ENCODE measurements at places on chromosomes 12 and 14.
A peak's percentile ranks its signal among the peaks of the same experiment; 100 is the strongest.

- no peak for DNase-seq
These were observed 44.3 kb upstream of the HMGA2 start for GRCh38 chr12:65779946-65780345.

GRCh38 chr12:62684570-62685295 is 218.1 kb downstream of the MON2 start:
- no peak for DNase-seq

DNA sequence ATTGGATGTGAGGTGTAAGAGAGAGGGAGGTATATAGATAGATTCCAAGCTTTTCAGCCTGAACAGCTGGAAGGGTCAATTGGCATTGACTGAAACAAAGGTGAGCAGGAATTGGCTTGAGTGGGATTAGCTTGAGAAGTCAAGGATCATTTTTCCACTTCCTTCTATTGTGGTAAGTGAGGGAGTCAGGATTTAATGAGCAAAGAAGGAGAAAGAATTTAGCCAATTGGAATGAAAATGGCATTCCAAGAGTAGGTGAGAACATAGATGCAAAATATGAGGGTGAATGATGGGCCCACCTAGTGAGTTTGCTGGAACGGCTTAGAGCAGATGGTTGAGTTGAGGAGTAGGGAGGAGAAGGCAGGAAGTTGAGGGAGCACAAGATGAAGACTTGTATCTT is 56.5 kb upstream of the ETV6 start:
- no peak for DNase-seq

GRCh38 chr12:11978726-11979384 is 91.9 kb upstream of the BCL2L14 start:
- DNase-seq, result no peak

GRCh38 chr12:50458606-50459005 is 46.2 kb upstream of the DIP2B start:
- DNase-seq, result no peak

GRCh38 chr12:9040484-9041186 is 51.3 kb downstream of the KLRG1 start:
- DNase-seq, result no peak

DNA sequence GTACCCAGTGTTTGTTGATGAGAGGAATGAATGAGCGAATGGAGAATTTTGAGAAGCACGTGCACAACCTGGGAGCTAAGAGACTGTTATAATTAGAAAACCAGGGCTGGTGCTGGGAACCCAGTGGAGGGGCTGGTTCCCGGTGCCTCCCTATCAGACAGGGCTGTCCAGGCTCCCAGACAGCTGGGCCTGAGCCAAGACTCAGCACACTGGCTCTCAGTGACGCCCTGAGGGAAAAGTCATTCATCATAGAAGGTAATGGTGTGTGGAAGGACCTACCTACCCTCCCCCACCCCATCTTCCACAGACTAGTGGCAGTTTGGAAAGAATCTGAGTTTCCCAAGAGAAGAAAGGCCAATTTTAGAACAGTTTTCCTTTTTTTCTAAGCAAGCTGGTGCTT is 34.7 kb downstream of the KCNA5 start:
- no peak for DNase-seq

DNA sequence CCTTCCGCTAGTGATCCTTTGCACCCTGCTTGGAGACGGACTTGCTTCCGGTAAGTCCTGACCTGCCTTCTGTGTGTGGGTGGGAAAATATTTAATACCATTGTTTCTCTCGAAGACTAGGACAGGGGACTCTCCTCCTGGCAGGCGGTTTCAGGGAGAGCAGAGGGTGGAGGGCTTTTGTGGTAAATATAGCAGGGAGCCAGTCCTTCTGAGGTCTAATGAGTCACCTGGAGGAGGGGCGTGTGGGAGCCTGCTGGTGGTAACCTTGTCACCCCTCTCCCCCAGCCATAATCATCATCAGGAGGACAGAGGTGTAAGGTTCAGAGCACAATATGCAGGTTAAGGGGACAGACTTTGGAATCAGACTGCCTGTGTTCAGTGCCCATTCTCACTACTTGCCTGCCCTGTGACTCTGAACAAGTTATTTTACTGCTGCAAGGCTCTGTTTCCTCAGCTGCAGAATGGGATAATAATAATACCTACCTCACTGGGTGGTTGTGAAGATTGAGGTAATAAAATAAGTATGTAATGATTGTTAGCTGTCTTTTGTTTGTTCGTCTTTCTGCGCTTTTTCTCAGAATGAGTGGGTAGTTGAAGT is 47.4 kb downstream of the SUSD6 start:
- no peak for DNase-seq

- DNase-seq, result peak; percentile 67
These were observed 1.1 kb upstream of the YY1 start for GRCh38 chr14:100237735-100238418.

Measured in NCI-H1694 treated with DMSO at 0.1 percent for 48 hours (cell line).